NCI-H524 treated with DMSO at 0.1 percent for 48 hours (cell line): ENCODE measurements at places on chromosomes 7 and 10.
A peak's percentile ranks its signal among the peaks of the same experiment; 100 is the strongest.

DNA sequence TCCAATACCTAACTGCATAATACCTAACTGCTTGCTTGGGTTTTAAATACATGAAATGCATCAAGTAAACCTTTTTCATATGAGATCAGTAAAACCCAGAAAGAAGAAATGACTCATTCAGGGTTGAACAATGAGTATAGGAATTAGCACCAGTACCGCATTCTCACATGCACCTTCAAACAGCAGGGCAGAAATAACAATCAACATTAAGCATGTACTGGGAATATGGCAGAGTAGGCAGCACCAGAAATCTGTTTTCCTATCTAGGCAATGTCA lies 850.3 kb upstream of the SORCS1 start:
- DNase-seq, result no peak

DNA sequence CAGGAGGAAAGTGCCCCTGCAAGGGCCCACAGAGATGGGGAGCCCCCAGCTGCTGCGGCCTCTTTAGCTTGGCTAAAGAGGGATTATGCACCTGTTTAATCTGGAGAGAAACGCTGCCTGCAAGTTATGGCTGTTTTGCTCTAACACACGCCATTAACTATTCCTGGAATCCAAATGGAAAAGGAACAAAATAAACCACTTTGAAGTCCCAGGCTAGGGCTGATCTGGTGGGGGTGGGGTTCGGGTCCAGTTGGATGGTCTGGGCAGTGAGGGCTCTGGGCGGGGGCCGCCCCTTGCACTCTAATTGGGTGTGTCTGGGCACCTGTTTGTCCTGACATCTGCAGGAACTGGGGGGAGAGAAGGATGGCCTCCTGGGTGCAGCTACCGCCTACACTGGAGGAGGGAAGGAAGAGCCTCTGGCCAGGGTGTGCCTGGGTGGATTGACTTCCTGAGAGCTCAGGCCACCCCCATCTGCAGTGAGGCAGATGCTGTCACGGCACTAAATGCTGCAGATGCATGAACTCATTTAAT lies 300.6 kb downstream of the ZEB1 start:
- peak; percentile 8 for DNase-seq

GRCh38 chr7:120583899-120584586 lies 273.9 kb downstream of the TSPAN12 start:
- DNase-seq, result peak; percentile 65

GRCh38 chr7:41916450-41916927 lies 213.6 kb upstream of the INHBA start:
- DNase-seq, result no peak

- no peak for DNase-seq
Measured at GRCh38 chr7:116393654-116394053, 105.9 kb upstream of the CAV2 start.

GRCh38 chr7:23115991-23116390 lies 10.4 kb downstream of the KLHL7 start:
- no peak for DNase-seq

- no peak for DNase-seq
Measured at GRCh38 chr7:135879233-135879632, 97.9 kb downstream of the MTPN start.

DNA sequence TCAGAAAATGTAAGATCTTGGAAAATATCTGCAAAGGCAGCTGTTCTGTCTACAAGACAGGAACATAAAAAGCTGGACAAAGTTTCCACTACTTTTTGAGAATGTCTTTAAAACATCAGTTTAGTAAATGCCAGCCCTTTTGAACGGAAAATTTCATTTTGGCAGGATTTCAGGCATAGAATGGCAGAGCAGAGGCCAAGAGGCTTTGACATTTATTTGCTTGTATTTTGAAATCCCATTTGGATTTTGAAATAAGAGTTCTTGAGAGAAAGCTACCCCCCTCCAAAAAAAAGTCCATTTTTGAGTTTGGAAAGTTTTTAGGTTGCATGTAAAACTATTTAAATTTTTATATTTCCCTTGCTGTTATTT lies 3.1 kb upstream of the ETV1 start:
- DNase-seq, result no peak

DNA sequence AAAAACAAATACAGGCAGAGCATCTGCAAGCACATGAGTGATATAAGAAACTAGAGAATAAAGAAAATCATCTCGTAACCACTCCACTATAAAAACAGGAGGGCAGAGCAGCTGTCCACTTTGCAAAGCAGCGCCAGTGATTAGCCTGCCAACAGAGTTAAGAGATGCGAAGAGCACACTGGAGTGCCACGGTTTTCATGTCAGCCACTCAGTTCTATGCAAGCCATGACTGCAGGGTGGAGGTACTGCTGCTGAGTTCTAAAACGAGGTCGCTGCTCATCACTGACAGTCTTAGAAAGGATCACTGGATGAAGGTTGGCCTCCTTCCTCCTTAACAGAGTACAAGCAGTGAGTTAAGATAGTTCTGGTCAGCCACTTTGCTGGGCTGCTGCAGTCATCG lies 58.5 kb downstream of the FGFR2 start:
- peak; percentile 43 for DNase-seq
